GF-D8 (cell line): ENCODE measurements at places on chromosomes 5 and 9.

- no peak for DNase-seq
Measured at GRCh38 chr9:117245175-117245829, 169.6 kb downstream of the ASTN2 start.

GRCh38 chr5:58135571-58136335 is 324.1 kb downstream of the PLK2 start:
- DNase-seq = no peak

DNA sequence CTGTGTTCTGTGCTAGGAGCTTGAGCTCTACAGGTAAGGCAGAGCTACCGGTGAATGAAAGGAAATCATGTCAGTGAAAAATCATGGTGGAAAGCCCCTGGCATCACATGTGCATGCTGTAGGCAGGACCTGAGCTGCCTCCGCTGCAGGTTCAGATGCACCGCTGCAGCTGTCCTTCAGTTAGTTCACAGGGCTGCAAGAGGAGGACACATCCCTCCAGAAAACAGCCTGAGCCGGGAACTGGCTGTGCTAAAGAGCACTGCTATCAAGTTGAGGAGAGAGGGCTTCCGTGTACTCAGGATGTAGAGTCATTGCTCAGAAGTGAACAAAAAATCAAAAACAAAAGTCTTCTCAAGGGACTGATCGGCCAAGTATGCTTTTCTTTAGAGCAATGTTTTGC is 138.6 kb downstream of the ERCC6L2 start:
- DNase-seq = no peak

DNA sequence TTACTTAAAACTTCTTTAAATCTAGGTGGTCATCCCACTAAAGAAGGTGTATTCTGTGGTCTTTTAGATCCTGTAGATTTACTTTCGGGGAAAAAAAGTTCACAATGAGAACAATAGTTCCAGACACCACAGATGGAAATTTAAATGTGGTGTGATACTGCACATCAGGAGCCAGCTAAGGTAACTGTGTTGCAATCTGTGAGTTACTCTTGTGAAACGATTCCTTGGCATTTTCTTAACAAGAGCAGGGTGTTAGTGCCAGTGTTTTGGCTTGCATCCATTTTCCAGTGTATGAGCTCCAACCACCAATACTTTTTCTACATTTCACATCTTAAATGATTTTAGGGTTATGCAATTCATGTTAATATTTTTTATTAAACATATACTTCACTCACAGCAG is 674.5 kb downstream of the CETN3 start:
- DNase-seq = no peak

DNA sequence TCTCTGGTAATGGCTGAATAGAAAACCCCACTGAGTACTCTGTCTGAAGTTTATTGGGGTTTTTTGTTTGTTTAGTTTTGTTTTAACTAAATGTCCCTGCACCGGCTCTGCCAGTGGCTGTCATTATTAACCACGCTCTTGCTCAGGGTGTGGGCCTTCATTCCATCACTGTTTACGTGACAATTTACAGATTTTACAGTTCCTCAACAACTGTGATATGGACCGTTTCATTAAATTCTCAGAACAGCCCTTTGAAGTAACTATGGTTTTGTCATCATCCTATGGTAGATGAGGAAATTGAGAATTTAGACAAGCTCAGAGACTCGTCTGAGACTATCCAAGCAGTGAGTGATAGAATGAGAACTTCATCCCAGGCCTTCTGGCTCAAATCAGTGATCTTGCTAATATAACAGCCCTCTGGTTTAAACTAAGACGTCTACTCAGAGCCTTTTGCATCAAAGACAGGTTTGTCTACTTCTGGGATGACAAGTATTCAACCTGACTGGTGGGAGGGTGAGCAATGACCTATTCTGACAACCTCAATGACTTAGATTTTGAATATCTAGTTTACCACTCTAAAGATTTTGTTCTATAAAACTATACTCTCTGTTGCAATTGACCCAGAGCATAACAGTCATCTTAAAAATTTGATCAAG is 77.3 kb upstream of the MAP3K1 start:
- DNase-seq = no peak

- no peak for DNase-seq
Measured at GRCh38 chr9:111661150-111661801, at the start of gene GNG10. TSS of gene GNG10 (plus strand) at chr9:111661605. CDS start at chr9:111661635, 30 bp downstream.

DNA sequence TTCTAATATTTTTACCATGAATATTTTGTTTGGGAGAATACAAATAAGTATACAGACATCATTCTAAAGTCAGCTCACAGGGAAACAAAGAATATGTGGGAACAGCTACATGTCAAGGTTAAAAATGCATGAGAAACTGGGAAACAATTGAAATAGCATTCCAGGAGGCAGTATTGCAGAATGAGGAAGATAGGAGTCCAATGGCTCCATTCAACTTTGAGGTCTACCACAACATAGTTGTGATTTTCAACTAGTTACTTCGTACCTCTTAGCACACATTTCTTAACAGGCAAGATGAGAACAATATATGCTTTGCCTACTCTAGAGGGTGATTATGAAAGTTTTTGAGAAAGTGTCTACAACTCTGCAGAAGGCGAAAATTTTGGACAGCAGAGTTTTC is 35.2 kb upstream of the CAST start:
- no peak for DNase-seq

DNA sequence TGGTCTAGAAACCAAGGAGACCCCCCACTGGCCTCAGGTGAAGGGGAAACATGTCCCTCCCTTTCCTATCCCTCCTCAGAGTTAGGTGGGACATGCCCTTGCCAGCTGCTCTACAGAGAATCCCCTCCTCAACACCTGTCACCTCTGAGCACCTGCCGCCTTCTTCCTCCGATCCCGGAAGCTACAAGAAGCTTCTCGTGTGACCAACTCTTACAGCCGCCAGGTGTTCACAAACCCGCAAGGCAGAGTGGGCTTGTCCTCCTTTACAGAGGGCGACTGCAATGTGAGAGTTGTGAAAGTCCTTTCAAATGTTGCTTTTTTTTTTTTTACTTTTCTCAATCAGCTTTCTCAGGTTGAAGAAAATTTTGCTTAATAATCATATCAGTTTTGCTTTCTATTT is 3.7 kb upstream of the ICE1 start:
- no peak for DNase-seq

DNA sequence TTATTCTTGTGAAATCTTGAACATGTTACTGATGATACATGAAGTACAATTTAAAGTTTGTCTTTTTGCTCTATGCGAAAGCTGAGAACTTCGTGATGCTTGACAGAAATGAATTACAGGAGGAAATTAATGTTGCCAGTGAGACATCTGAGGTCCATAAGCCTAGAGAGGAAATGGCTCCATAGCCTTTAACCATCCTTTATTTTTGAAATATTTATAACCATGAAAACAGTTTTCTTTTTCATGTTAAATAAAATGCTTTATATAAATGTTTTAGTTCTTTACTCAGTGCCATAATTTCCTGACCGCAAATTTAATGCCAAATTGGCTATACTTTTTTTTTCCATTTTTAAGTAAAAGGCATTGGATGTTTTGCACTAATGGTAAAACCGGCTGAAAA is 29.1 kb downstream of the F2RL2 start:
- no peak for DNase-seq

DNA sequence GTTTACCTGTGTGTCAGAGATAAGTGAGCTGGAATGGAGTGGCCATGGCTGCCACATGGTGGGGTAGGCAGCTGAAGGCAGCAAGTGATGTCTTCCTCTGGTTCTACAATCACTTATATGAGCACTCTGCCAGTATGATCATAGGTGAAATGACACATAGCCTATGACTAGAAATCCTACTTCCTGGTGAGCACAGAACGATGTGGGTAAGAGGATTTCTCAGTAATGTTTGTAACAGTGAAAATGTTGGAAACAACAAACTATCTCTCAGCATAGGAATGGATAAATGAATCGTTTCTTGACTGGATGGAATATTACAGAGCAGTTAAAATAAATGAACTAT is 187.0 kb upstream of the S1PR3 start:
- DNase-seq = no peak

DNA sequence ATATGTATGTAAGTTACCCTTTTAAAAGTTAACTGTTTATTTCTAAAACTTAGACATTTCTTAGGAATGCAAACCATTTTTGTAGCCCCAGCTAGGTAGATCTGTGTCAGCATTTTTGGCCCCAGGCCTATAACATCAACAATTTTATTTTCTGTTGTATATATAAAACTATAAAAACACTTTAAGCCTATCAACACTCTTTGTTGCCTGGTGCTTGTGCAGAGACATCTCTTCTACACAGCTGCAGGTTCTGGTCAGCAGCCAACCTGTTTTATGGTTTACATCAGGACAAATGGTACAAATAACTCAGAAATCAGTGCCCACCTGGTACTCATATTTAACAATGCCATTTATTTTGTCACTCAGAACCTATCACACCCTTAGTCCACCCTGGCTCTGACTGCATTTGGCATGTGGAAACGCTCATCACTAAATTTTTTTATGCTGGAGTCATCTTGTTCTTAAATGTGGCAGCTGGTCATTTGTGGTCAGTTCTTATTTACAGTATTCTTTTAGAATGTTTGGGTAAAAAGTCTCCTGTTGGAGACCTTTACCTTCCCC is 173.4 kb downstream of the DNAH5 start:
- no peak for DNase-seq

DNA sequence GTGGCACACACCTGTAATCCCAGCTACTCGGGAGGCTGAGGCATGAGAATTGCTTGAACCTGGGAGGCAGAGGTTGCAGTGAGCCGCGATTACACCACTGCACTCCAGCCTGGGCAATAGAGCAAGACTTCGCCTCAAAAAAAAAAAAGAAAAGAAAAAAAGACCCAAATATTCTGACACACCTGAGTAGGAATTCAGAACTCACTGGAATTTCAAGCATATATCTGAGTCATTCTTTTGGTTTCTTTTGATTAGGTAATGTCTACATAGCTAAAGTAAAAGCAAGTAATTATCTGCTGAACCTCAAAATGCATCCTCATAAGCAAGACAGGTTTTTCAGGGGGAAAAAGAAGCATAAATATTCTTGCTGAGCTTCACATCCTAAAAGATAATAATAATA is 35.9 kb downstream of the ANKRD31 start:
- no peak for DNase-seq

- DNase-seq = no peak
Measured at GRCh38 chr9:124960409-124960752, 19.5 kb upstream of the GOLGA1 start.

DNA sequence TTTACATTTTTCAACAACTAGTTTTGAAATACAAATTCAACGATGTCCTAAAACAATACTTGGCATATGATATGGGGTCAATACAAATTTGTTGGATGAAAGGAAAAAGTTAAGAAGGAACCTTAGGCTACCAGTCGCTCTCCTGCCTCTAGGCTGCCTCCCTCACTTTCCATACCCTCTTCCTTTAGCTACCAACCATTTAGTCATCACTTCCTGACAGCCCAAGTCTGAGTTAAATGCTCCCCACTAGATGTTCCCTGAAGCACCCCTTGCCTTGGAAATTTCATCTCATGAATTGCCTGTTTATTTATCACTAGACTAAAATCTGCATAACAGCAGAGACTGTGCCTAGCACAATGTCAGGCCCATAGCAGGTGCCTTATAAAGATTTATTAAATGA is 2.7 kb upstream of the LARS1 start:
- peak; percentile 39 for DNase-seq

GRCh38 chr5:94575196-94575595 is 43.2 kb downstream of the KIAA0825 start:
- DNase-seq = no peak

DNA sequence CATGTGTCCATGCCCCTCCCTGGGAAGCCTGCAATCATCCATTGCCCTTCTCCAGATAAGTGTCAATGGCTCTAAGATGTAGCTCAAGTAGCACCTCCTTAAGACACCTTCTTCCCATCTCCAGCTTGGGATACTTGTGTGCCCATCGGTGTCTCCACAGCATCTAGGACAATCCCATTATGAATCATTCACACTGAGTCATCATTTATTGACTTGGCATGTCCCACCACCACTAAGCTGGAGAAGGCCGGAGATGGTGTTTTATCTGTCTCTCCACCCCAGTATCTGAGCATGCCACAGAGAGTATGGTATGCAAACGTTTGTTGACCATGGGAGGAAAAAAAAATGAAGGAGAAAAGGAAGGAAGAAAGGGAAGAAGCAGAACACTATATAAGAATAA is 342.2 kb downstream of the TRIM32 start:
- no peak for DNase-seq

GRCh38 chr5:138874771-138875551 is at the start of gene LRRTM2:
TSS of gene LRRTM2 (minus strand) at chr5:138875335. CDS start at chr5:138874911, 424 bp downstream.
- no peak for DNase-seq

DNA sequence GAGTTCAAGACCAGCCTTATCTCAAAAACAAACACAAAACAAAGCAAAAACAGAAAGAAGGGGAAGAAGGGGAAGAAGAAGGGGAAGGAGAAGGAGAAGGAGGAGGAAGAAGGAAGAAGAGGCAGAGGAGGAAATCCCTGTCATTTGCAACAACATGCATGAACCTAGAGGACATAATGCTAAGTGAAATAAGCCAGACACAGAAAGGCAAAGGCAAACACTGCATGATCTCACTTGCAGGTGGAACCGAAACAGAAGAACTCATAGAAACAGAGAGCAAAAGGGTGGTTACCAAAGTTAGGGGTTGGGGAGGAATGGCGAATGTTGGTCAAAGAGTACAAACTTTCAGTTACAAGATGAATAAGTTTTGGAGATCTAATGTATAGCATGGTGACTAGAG is 135.4 kb downstream of the UGCG start:
- no peak for DNase-seq

- no peak for DNase-seq
Measured at GRCh38 chr5:87686975-87687374, 274.2 kb upstream of the CCNH start.

DNA sequence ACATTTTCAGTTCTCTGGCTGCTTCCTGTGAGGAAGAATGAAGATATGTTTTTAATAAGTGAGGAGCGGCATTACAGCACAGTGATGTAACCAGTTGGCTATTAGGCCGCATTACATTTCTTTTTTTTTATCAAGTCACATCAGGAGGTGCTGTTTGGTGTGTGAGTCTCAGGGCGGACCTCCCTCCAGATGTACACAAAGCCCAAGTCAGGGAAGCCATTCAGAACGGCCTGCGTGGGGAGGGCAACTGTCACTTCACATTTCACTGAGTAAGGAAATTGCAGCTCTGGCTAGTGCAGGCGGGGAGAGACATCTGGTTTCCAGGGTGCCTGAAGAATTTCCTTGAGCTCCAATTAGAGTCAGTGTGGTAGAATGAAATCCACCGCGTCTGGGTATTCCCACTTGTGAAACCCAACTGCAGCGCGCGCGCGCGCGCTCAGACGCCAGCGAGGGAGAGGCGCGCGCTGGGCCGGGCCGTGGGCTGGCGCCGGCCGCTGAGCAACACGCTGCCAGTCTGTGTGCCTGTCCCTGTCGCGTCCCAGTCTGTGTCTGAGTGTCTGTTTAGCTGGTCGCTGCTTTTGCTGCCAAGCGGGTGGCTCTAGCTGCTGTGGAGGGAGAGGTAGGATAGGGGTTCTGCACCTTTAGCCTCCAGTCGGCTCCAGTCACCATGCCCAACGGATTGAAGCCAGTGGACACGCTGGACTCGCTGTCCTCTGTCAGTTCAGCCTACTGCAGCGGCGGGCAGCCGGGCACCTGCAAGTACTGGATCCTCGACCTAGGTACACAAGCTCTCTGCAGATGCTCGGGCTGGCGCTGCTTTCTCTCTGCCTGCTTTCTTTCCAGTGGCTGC is 140.8 kb upstream of the OTULINL start:
- no peak for DNase-seq

DNA sequence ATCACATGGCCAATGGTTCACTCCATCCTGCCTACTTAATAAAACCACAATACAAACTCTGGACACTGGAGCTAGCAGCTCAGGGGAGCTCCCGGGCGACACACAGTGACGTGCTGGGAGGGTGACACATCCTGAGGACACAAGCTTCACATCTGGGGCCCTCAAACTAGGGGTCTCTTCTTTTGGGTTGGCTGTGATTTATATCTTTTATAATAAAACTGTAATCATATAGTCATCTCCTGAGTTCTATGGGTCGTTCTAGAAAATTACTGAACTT is 12.1 kb upstream of the MAPK9 start:
- no peak for DNase-seq
